Mammary epithelial cell (primary cell): ENCODE measurements at places on chromosomes 7 and 10. TPM values are rescaled to one million over a fixed set of nuclear protein-coding genes. Genes with fewer than 3 reads are reported as not detected.

PPRC1 gene
- 27.4 TPM for polyA plus RNA-seq

UCMA gene
- not detected for polyA plus RNA-seq

PSD gene
- polyA plus RNA-seq = 0.16 TPM

- no peak for DNase-seq
These were observed 12.4 kb upstream of the LRRC72 start for GRCh38 chr7:16514271-16514670.

DNA sequence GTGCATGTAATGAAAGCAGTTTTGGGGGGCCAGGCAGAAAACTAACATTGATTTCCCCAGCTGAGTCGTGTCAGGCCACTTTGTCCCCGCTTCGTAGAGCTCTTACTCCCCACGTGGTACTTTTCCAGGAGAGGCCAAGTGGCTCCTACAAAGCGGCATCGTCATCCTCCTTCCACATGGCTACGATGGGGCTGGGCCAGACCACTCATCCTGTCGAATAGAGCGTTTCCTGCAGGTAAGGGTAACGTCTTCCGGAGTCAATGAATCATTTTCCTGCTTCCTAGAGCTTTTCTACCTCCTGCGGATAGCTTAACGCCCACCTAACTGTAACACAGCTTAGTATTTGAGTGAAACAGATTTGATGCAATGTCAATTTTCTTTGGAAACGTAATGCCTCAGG is 21.7 kb upstream of the SEC61A2 start:
- no peak for DNase-seq

DNA sequence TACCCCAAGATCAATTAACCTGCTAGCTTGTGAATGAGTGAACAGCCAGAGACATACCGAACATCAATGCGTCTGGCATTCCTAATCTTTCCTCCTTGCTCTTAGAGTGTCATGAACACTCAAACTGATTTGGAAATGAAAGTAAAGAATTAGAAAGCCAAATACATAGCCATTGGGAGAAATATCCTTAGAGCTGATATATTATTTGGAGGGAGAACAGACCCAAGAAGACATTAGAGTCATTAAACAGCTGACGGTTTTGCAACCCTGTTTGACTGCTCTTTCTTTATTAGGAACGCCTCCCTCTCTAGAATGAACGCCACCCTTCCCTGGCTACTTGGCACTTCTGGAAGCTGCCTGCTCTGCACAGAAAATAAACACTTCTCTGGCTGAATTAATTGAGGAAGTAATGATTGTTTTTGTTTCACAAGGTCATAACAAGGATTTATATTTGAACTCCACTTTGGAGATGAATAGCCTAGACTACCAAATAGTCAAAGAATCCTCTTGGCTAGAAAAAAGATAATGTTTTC is 42.8 kb downstream of the CTTNBP2 start:
- no peak for DNase-seq

DNA sequence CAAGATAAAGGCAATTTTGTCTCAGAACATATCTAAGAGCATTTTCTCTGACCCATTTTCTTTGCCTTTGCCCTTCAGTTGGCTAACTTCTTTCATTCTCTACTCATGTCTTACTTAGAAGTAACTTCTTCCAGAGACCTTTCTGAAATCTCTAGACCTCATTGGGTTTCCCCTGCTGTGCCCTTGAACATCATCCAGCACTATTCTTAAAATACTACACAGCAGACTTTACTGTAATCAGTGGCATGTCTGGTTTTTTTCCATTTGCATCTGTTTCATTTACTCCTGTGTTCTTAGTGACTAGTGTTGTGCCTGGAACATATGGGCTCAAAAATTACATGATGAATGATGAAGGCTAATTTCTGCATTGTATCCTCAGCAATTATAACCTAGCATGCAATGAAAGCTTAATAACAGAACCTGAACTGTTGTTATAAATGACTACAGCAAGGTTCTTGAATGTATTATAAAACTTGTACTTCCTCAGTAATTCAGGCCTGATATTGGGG is 301.9 kb downstream of the CDK14 start:
- no peak for DNase-seq

DNA sequence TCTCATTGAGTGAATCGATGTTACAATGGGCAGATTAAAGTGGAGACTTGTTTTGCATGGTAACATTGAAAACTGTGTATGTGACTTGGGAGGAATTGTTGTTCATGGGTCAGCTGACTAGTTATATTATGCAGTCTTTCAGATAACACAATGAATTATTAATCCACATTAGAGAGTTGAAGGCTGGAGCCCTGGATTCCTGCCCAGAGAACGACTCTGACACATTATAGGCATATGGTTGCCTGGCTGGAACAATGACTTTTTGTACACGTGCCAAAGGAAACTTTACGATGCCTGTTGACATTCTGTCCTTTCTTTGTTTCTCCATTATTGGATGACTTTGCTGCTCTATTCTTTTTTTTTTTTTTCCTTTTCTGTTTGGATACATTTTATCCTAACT is 52.3 kb upstream of the TMEM229A start:
- peak; percentile 60 for DNase-seq

DNA sequence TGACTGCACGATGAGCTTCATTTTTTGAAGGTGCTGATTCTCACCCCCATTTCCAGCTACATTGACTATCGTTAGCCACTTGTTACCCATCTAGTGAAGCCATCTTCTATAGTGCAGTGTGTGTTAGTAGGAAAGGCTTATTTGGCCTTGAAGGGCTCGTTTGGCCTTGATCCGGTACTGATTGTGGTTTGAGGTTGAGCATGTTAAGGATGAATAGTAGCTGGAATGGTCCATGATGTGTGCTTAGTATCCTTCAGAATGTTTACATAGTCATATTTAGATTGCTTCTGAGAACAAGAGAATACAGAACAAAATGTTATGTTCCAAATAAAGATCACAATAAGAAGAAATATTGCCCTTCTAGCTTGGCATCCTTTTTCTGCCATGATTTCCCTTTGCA is 591.5 kb downstream of the AUTS2 start:
- no peak for DNase-seq

DNA sequence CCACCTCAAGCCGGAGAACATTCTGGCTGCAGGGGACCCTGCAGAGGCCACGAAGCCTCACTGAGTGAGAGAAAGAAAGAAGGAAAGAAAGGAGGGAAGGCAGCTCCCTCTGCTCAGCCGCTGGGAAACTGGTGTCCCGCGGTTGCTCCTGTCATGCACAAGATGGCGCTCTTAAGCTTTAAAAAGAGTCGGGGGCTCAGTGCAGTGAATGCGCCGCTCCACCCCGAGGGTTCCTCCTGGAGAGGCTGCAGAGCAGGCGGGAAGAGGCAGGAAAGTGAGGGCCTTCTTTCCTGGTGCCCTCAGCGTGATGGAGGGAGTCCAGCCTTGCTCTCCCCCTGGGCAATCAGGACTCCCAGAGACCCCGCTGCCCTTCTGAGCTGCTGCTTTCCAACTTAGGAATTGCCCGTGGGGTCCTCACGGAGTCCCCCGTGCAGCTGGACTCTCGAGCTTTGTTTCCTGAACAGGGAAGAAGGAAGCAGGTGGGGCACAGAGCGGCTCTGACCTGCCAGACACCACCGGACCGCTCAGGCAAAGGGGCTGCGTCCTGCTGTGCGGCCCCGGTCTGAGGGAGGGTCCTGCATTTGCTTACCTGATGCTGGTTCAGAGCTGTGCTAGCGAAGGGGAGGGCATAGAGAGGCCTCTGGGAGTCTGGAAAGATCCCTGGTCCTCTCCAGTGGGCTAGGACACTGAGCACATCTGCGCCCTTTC is 141.9 kb upstream of the MKI67 start:
- DNase-seq = no peak

DNA sequence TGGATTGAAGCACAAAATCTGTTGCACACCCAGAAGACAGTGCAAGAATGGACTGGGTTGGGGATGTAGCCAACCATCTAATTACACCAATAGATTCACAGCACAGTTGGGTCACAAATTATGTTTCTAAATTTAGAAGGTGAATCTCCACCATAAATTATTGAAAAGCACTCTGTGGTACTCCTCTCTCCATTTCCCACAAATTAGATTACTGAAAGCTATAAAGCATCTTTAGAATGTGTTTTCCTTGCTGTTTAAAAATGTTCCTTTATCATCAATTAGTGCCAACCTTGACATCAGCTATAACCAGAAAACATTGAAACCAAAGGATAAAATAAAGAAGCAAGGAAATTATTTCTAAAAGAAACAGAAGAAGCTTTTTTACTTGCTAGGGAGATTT is 39.9 kb upstream of the HDAC9 start:
- DNase-seq = no peak

DNA sequence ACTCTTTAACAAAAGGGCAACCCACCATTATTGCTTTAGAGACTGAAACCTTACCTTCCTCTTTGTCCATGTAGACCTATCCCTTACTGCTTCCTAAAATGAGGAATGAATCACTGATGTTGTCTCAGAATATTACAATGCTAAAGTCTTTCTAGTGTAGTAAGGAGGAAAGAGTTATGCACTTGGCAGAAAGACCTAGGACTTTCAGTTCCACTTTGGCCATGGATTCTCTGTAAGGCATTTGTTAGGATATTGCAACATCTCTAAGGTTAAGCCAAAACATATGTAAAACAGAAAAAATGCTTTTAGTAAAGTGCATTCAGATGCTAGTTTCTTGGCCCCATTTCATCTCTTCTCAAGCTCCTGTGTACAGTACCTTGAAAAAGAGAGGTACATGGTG is 230.9 kb downstream of the PARD3 start:
- peak; percentile 53 for DNase-seq

- no peak for DNase-seq
These were observed 231.9 kb upstream of the PPP1R3A start for GRCh38 chr7:114150689-114151088.

GRCh38 chr10:94963901-94964300 is 25.4 kb downstream of the CYP2C9 start:
- peak; percentile 18 for DNase-seq

- DNase-seq = peak; percentile 70
These were observed 166.1 kb downstream of the RPS24 start for GRCh38 chr10:78199759-78200158.
